ENCODE measurements at places on chromosomes 12 and 14. TPM values are rescaled to one million over a fixed set of nuclear protein-coding genes. Genes with fewer than 3 reads are reported as not detected.

Gene CDKN3
- total RNA-seq: not detected

Gene ADCY6
- 65.0 TPM for total RNA-seq

Gene P2RX7
- total RNA-seq: 1.1 TPM

Gene TMPRSS12
- total RNA-seq: not detected

Gene TAS2R20
- 4.7 TPM for total RNA-seq

Gene DGLUCY
- total RNA-seq: 59.2 TPM

GRCh38 chr12:71727958-71728357 is 26.7 kb upstream of the RAB21 start:
- no peak overlapping the region for H3K27ac ChIP-seq
- H3K27me3 ChIP-seq: no peaks in the 10 kb centered on the region
- H3K36me3 ChIP-seq: no peaks in the 10 kb centered on the region
- DNase-seq: no peak
- no peak overlapping the region for H3K4me3 ChIP-seq

DNA sequence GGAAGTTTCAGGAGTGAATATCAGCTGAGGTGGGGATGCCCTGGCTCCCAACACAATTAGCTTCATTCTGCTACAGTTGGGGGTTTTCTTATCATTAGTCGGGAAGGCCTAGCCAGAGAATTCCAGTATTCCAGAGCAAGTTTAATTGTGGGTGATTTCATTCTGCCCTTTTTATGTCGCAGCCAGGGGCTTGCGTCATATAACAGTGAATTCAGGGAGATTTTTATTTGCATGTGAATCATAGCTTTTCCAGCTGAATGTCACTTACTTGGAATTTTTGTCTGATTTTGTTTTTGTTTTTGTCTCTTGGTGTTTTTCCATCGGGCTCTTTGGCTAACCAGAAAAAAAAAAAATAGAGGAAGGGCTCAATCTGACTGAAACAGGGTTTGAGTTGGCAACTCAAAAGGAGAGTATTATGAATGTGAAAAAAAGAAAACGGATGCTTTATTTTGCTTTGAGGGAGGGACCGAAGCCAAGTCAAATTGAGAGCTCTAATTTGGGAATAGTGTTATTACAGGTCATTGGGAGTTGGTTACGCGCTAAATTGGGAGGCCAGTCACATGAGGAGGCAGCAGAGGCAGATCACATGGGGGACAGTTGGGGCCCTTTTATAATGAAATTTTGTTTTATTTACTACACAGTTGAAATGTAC is 119.4 kb downstream of the SAMD4A start:
- no peaks in the 10 kb centered on the region for H3K27me3 ChIP-seq
- peak overlapping the region; percentile 96 for H3K27ac ChIP-seq
- H3K36me3 ChIP-seq: no peaks in the 10 kb centered on the region
- no peak for DNase-seq

DNA sequence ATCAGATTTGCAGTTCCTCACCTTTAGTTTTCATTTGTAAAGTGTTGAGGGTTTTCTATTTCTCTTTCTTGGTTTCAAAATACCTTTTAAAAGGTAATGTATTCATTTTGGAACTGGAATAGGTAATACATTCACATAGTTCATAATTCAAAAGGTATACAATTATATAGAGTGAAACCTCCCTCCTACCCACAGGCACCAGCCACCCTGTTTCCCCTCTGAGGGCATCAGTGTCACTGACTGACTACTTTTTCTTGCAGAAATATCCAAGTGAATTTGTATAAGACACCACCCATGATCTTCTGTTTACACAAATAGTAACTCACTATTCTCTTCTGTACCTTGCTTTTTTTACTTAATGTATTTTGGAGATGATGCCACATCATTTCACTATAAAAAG is 139.6 kb upstream of the EGLN3 start:
- DNase-seq: no peak
- H3K27me3 ChIP-seq: no peaks in the 10 kb centered on the region
- no peak overlapping the region for H3K27ac ChIP-seq
- H3K4me1 ChIP-seq: no peaks in the 10 kb centered on the region
- no peak overlapping the region for H3K4me3 ChIP-seq
- H3K36me3 ChIP-seq: no peaks in the 10 kb centered on the region

DNA sequence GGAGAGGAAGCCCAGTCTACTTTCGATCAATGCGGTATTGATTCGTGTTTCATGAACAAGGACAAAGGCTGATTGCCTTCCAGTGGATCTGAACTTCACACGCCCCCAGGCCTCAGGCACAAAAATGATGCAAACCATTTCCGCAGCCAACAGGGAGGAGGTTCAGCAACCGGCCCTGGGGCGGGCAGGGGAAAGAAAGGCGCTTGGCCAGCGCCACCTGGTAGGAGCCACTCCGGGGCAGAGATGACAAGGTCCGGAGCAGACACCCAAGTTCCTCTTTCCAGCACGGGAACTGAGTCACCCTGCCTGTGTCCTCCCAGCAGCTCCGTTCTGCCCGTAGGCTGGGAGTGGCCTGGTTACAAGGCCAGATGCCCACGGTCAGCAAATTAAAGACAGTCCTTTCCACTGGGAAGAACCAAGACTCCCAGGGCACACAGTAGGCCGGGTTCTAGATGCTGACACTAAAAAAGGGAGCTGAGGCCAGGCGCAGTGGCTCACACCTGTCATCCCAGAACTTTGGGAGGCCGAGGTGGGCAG is 136.3 kb downstream of the SCARB1 start:
- no peaks in the 10 kb centered on the region for H3K36me3 ChIP-seq
- H3K27me3 ChIP-seq: no peaks in the 10 kb centered on the region
- no peak overlapping the region for H3K4me3 ChIP-seq
- H3K4me1 ChIP-seq: peaks cover 19% of the 10 kb centered on the region
- H3K27ac ChIP-seq: peak overlapping the region; percentile 40
- DNase-seq: peak; percentile 66

GRCh38 chr14:20035449-20035848 is 389 bp downstream of the OR4K13 start:
- H3K27me3 ChIP-seq: no peaks in the 10 kb centered on the region
- H3K4me3 ChIP-seq: no peak overlapping the region
- no peaks in the 10 kb centered on the region for H3K36me3 ChIP-seq
- no peak overlapping the region for H3K27ac ChIP-seq
- no peaks in the 10 kb centered on the region for H3K4me1 ChIP-seq

GRCh38 chr14:37746140-37746832 is 150.9 kb downstream of the TTC6 start:
- no peak overlapping the region for H3K27ac ChIP-seq
- H3K27me3 ChIP-seq: no peaks in the 10 kb centered on the region
- H3K4me3 ChIP-seq: no peak overlapping the region
- no peaks in the 10 kb centered on the region for H3K36me3 ChIP-seq

DNA sequence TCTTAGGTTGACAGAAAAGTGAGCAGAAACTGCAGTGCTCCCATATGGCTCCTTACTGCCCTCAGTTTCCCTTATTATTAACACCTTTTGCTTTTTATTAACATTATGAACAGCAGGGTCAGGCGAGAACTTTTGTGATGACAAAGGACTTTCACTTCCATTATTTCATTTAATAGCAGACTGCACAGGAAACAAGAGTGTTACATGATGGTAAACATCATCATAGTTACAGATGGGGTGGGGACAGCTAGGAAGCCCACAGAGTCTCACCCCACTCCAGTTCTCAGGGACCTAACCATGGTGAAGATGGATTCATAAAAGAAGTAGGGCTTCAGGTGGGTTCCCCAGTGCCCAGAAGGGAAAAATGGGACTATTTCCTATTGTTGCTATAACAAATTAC is 110.1 kb upstream of the PELI2 start:
- no peak overlapping the region for H3K4me3 ChIP-seq
- H3K27ac ChIP-seq: no peak overlapping the region
- DNase-seq: no peak

- H3K36me3 ChIP-seq: peaks cover 14% of the 10 kb centered on the region
- H3K27me3 ChIP-seq: no peaks in the 10 kb centered on the region
- no peak overlapping the region for H3K27ac ChIP-seq
Observed at GRCh38 chr14:100486025-100486828, 101.0 kb downstream of the BEGAIN start.

DNA sequence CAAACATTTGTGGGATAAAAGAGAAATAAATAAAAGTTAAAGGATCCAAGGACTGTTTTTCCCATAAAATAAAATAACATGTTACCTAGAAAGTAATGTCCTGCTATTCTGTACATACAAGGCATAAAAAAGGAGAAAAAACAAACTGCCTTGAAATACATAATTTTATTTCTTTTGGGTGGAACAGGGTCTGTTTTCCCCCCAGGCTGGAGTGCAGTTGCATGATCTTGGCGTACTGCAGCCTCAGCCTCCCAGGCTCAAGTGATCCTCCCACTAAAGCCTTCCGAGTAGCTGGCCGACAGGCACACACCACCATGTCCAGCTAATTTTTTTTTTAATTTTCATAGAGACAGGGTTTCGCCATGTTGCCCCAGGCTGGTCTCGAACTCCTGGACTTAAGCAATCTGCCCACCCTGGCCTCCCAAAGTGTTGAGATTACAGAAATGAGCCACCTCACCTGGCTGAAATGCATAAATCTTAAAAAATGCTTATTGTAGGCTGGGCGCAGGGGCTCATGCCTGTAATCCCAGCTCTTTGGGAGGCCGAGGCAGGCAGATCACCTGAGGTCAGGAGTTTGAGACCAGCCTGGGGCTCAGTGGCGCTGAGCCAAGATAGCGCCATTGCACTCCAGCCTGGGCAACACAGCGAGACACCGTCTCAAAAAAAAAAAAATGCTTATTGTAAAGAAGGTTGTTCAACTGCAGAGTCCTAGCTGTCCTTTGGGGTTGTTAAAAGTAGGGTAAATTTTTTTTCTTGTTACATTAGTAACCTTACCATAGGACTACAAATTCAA is 4.1 kb upstream of the TUBA1C start:
- peaks cover 5% of the 10 kb centered on the region for H3K4me1 ChIP-seq
- no peaks in the 10 kb centered on the region for H3K27me3 ChIP-seq
- DNase-seq: no peak

- H3K4me1 ChIP-seq: no peaks in the 10 kb centered on the region
- H3K4me3 ChIP-seq: no peak overlapping the region
- DNase-seq: no peak
- H3K36me3 ChIP-seq: no peaks in the 10 kb centered on the region
Observed at GRCh38 chr14:20652996-20653975, 11.8 kb upstream of the OR6S1 start.

GRCh38 chr14:53338192-53338591 is 185.1 kb upstream of the DDHD1 start:
- H3K27me3 ChIP-seq: no peaks in the 10 kb centered on the region
- no peaks in the 10 kb centered on the region for H3K4me1 ChIP-seq
- H3K27ac ChIP-seq: no peak overlapping the region
- no peaks in the 10 kb centered on the region for H3K36me3 ChIP-seq

- H3K27ac ChIP-seq: no peak overlapping the region
- no peak for DNase-seq
- no peaks in the 10 kb centered on the region for H3K27me3 ChIP-seq
- no peaks in the 10 kb centered on the region for H3K36me3 ChIP-seq
- H3K4me1 ChIP-seq: no peaks in the 10 kb centered on the region
Observed at GRCh38 chr12:94553130-94553519, 93.5 kb upstream of the CEP83 start.

DNA sequence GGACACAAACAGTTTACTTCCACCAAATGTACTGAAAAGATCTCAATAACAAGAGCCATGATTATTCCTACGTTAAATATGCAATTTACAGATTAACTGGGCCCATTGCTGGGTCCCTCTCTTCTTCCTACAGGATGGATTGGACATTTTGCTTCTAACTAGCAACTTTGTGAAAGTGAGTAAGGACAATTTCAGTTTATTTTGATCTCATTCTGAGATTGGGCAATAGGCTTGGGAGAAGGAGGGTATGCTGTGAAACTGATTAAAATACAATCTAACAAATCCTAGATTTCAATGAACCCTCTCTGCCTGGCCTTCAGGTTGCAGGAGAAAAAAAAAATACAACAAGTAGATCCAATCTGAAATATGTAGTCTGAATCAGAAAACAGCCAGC is 121.5 kb downstream of the PRKD1 start:
- no peak overlapping the region for H3K4me3 ChIP-seq
- H3K4me1 ChIP-seq: no peaks in the 10 kb centered on the region
- no peaks in the 10 kb centered on the region for H3K36me3 ChIP-seq
- DNase-seq: no peak
- no peak overlapping the region for H3K27ac ChIP-seq

- H3K4me1 ChIP-seq: no peaks in the 10 kb centered on the region
- no peaks in the 10 kb centered on the region for H3K36me3 ChIP-seq
- H3K4me3 ChIP-seq: no peak overlapping the region
- no peaks in the 10 kb centered on the region for H3K27me3 ChIP-seq
Observed at GRCh38 chr14:104350463-104351185, 212.2 kb downstream of the KIF26A start.

GRCh38 chr14:89429199-89430181 is 12.5 kb upstream of the FOXN3 start:
- peak overlapping the region; percentile 56 for H3K4me3 ChIP-seq
- peaks cover 18% of the 10 kb centered on the region for H3K4me1 ChIP-seq
- H3K27me3 ChIP-seq: no peaks in the 10 kb centered on the region
- peak overlapping the region; percentile 97 for H3K27ac ChIP-seq
- H3K36me3 ChIP-seq: no peaks in the 10 kb centered on the region
- DNase-seq: no peak

DNA sequence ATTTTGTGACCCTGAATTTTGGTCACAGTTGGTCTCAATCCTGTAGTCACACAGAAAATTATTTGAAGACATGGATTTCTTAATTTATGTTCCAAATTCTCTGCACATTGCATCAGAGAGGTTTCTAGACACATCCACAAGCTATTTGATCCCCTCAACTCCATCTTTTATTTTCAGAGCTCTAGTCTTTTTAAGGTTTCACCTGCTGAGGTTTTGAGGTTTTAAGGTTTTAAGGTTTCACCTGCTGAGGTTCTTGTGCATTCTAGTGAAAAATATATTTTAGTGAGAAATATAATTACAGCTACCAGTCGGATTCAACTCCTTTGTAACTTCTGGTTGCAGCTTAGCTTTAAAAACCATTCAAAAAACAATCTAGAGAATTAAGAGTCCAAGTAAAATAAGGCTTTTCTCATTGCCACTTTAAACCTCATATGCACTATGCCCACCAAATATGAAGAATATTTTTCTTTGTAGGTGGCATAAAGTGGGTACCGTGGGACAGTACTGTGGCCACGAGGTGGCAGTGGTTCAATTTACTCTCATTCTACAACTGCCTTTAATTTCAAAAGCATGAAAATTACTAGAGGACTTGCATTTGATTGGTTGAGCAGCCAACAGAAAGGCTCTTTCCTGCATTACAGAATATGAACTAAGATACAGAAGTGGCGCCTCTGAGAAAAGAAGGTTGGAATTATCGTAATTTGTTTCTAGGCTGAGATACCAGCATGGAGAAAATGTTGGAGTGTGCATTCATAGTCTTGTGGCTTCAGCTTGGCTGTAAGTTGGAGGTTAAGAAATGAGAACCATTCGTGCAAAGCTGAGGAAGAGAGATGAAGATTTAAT is 366.5 kb upstream of the OR4E1 start:
- no peak overlapping the region for H3K27ac ChIP-seq
- no peaks in the 10 kb centered on the region for H3K36me3 ChIP-seq
- no peaks in the 10 kb centered on the region for H3K4me1 ChIP-seq
- no peaks in the 10 kb centered on the region for H3K27me3 ChIP-seq
- no peak for DNase-seq

- no peaks in the 10 kb centered on the region for H3K27me3 ChIP-seq
- peak overlapping the region; percentile 63 for H3K4me3 ChIP-seq
- H3K27ac ChIP-seq: no peak overlapping the region
- H3K36me3 ChIP-seq: no peaks in the 10 kb centered on the region
- peak; percentile 73 for DNase-seq
Observed at GRCh38 chr12:1630133-1630826, 1.2 kb downstream of the WNT5B start.

GRCh38 chr14:27845241-27845850 is 921.2 kb upstream of the FOXG1 start:
- H3K27ac ChIP-seq: no peak overlapping the region
- H3K4me1 ChIP-seq: no peaks in the 10 kb centered on the region
- DNase-seq: no peak
- no peaks in the 10 kb centered on the region for H3K27me3 ChIP-seq

Data from ascending aorta (tissue), 2 donors.